IPS DF 19.7 (cell line): ENCODE measurements at places on chromosomes 6 and 20.

DNA sequence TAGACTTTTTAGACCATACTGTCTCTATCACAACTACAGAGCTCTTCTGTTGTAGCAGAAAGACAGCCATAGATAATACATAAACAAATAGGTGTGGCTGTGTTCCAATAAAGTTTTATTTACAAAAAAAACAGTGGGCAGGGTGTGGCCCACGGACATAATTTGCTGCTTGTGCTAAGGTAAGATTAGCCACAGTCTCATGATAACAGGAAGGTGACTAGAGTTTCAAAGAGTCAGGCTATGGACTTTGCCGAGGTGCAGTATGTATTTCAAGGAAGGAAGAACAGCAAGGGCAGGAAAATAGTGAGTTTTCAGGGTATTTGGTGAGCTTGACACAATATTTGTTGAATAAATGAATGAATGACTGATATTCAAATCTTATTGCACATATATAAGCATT, 20.2 kb downstream of the SOBP start:
- DNase-seq: no peak

DNA sequence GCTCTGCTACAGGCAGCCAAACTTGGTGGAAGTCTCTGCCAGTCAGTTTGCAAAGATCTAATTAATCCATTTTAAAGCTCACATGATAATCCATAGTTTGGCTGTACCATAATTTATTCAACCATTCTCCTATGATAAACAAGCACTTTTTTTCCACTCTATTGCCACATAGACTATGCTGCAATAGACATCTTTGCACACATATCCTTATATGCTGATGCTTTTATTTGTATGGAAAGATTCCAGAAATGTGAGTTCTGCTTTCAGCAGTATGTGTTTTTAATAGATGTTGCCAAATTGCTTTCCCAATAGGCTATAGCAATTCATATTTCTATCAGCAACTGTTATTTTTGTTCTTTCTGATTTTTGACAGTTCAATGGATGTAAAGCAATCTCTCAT, 628.0 kb downstream of the KIF16B start:
- DNase-seq: no peak

DNA sequence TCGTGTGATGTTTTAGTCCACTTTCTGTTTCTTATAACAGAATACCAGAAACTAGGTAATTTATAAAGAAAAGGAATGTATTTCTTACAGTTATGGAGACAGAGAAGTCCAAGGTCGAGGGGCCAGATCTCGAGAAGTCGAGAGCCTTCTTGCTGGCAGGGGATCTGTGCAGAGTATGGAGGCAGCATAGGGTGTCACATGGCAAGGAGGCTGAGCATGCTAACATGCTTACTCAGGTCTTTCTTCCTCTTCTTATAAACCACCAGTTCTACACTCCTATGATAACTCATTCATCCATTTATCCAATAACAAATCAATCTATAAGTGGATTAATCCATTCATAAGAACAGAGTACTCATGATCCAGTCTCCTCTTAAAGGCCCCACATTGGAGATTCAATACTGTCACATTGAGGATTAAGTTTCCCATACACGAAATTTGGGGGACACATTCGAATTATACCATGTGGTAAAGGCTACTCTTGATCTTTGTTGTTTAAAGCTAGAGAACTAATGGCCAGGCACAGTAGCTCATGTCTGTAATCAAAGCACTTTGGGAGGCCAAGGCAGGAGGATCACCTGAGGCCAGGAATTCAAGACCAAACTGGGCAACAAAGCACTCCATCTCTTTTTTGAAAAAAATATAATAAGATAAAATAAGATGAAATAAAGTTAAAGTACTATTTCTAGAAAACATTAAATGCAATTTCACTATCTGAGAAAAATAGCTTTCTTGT, 2.1 kb downstream of the GOPC start:
- DNase-seq: no peak

- DNase-seq: no peak
Observed at GRCh38 chr6:108113557-108114519, 39.3 kb upstream of the OSTM1 start.

DNA sequence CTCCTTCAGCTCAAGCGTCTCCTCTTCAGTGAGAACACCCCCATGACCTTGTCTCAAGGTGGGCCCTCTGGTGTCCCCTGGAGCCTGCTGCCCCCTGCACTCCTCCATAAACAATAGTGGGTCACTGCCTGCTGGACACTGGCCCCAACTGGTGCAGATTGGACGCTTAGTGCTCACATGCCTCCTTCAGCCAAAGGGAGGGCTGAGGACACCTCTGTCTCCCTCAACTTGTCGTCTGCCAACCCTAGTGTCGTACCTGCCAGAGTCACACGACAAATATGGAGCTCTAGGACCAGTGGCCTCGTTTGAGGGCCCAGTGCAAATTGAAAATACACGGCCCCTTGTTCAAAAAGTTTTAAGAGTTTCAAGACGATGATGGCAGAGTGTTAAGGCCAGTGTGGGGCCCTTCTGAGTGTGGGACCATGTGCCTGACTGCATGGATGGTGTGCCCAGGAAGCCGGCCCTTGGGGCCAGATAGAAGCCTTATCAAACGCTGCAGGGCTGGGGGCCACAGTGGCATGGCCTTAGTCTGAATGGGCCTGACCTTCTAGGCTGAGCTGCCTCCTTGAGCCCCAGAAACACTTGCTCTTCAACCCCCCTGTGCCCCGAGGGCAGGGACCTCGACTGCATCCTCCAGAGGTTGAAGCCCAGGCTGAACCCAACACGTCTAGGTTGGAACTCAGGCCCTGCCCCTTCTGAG, 20.1 kb downstream of the APCDD1L start:
- DNase-seq: no peak

DNA sequence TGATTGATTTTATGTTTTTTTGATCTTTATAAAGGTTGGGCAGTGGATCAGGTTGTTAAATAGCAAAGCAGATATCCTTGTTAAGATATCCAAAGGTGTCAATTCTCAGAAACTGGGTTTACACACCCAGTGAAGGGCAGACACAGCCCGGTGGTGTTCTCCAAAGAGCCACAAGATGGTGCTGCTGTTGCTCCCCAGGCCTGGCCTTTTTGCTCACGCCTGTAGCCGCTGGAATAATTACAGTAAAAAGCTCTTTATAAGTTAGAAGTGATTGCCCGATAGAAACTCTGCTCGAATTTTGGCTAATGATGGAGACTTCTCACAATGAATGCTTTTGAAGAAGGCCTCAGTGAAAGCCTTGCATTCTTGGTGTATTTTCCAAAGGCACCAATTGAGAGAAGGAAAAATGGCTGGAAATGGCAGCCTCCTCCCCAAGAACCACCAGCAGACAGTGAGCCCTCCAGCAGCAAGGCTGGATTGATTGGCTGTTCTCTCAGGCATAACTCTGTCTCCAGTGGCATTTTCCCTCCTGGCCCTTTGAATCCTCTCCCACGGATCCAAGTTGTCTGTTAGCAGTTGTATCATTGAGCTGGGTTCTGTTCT, 120.5 kb upstream of the CHD6 start:
- no peak for DNase-seq
